ENCODE measurements at places on chromosomes 7 and 10. TPM values are rescaled to one million over a fixed set of nuclear protein-coding genes. Genes with fewer than 3 reads are reported as not detected.

Gene AKR1E2
- 5.1 TPM for total RNA-seq

Gene NODAL
- not detected for total RNA-seq

Gene PNLIPRP3
- total RNA-seq = not detected

Gene ASB15
- total RNA-seq = not detected

Gene LIPN
- not detected for total RNA-seq

Gene GIMAP6
- 34.8 TPM for total RNA-seq

Gene TMEM130
- total RNA-seq = not detected

Gene ADCY1
- not detected for total RNA-seq

DNA sequence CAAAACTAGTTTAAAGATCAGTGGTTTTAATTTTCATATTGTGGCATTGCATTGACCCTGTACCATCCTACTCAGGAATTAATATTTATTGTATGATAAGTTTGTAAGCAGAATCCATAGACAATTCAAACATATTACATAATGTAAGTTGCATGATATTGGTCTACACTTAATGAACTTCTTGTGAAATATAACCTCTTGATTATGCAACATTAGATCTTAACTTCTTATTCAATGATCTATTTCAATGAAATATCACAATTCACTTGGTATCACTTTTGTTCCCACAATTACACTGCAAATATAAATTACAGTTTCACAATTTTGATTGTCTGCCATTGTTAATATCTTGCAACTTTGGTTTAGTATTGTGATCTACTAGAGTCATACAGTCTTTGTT, 44.0 kb upstream of the TMEM229A start:
- DNase-seq = no peak

DNA sequence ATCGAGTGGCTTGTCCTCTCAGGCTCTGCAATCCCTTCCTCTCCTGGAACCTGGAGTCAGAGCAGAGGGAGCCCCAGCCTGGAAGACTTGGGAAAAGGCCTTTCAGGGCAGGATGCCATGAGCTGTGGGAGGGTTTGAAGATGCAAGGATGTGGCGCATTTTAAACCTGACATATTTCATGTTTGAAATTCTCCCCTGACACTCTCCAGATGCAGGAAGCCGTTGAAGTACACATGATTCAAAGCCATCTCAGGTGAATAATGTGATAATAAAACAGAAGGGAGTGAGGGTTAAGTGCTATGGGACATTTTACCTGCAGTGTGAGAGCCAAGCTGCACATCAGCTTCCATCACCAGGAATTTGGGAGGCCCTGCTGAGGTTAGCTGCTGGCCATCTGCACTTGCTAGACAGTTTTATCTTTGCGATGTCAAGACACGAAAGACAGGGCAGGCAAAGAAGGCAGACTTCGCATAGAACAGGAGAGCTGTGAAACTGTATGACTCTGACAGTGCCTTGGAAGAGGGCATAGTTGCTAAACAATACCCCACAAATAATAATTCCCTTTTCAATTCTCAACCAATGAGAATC, 159.1 kb upstream of the GDF10 start:
- DNase-seq = no peak

GRCh38 chr7:132403465-132404110, 172.7 kb downstream of the PLXNA4 start:
- no peak for DNase-seq

- no peak for DNase-seq
Measured at GRCh38 chr10:80196950-80197315, 8.4 kb downstream of the ANXA11 start.

DNA sequence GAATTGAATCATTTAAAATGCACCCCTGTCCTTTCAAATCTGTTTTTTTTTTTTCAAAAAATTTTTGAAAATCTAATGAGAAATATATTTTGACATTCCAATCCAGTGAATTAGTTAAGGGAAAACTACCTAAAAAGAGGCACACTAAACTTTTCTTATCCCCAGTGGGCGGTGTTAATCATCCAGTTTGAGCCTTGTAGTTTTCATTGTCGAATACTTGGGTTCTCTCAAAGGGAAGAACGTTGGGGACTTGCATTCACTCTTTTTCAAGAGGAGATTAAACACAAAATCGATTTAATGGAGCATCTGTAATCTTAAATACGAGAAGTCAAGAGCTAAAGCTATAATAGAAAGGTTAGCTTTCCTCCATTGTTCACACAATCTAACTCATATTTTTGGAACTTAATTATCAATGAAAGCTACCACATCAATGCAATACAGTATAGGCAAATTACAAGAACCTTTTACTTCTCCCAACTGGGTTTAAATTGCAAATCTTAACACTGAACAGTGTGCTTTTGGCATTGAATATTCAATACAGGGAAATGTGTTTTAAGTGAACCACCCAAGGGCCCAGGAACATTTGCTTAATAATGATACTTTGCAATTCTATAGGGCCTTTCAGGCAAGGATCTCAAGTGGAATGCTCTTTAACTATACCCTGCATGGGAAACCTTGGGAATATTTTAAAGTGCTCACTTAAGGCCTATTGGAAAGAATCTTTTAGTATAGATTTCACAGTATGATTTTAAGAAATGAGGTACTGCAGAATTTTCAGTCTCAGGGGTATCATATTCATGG, 13.1 kb upstream of the SP8 start:
- no peak for DNase-seq

DNA sequence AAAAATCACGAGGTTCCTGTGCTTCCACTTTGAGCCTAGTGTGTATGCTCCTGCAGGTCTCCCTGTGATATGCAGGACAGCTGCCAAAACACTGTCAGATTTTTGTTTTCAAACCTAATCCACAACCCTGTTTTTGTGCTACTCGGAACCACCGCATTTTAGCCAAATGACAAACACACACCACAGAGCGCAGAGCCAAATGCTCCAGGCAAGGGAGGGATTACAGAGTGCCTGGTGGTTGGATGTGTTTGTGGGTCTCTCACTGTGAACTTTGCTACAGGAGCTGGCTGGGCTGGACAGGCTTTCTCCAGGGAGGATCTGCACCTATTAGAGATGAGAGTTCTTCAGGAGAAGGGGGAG, 5.7 kb upstream of the RBM28 start:
- no peak for DNase-seq

- DNase-seq = peak; percentile 10
Measured at GRCh38 chr7:8295638-8296361, 33.8 kb upstream of the ICA1 start.

GRCh38 chr7:5435291-5436002, 11.8 kb upstream of the TNRC18 start:
- no peak for DNase-seq

- no peak for DNase-seq
Measured at GRCh38 chr7:823649-824048, 8.6 kb upstream of the SUN1 start.
